Inflammatory macrophage treated with lipopolysaccharide for 4 hours (primary cell): ENCODE measurements at places on chromosomes 1 and 21.

DNA sequence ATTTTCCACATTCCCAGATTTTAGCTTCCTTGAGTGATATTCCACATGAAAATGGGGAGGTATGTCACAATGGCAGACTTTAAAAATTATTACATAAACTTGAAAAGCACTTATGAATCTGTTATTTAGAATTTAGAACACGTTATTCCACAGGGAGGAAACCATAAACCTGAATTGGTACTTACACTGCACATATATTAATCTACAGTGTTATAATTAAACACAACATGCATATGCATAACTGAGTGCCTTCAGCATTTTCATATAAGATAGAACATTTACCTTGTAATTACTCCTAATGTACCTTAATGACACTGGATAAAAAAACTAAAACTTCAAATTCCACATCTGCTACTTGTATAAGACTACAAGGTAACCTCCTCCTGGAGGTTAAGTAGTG is 9.8 kb downstream of the ARHGAP29 start:
- DNase-seq = no peak

DNA sequence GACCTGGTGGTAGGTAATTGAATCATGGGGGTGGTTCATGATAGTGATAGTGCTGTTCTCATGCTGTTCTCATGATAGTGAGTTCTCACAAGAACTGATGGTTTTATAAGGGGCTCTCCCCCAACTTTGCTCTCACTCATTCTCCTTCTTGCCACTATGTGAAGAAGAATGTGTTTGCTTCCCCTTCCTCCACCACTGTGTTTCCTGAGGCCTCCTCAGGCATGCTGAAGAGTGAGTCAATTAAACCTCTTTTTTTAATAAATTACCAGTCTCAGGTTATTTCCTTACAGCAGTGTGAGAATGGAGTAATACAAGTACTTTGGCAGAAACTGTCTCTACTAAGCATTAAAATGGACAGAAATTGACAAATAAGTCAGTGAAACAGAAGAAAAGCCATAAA is 21.6 kb downstream of the RAB3GAP2 start:
- no peak for DNase-seq

DNA sequence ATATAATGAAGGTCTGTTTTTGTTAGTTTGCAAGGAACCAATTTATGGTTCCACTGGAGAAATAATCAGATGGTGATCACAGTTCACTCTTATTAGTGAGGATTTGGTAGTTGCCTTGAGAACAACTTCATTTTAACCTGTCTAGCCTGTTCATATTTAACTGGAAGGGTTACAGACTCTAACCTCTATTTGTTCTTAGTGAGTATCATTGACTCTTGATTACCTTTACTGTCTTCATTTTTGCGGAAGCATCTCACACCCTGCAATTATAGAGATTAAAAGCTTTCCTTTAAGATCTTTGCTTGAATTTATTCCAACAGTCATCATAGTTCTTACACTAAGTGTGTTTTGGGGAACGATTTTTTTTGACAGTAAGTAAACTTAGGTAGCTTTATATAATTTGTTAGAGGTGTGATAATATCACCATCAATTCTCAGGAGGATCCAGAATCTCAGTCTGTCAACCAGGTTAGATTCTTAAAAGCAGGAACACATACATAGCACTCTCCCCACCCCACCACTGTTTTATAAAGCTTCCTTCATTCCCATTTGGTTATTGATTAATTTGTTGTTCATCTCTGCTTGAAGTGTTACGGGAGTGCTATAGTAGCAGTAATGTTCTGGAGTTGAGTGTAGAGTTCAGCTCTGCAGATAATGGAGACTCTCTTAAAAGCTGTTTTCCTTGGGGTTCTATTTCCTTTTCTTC is 30.1 kb downstream of the B3GALT2 start:
- DNase-seq = no peak

DNA sequence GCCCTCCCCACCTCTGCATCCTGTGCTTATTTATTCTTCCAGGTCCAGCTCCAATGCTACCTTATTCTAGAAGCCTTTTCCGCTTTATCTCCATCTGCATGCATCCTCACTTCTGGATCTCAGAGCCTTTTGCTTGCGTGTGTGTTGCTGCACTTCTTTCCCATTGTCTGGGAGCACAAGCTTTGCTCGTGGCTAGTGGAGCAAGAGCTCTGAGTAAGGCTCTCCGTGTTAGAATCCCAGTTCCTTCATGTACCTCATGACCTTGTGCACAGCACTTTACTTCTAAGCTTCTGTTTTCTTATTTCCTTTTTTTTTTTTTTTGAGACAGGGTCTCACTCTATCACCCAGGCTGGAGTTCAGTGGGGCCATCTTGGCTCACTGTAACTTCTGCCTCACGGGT is 140.0 kb upstream of the POU3F1 start:
- peak; percentile 35 for DNase-seq

DNA sequence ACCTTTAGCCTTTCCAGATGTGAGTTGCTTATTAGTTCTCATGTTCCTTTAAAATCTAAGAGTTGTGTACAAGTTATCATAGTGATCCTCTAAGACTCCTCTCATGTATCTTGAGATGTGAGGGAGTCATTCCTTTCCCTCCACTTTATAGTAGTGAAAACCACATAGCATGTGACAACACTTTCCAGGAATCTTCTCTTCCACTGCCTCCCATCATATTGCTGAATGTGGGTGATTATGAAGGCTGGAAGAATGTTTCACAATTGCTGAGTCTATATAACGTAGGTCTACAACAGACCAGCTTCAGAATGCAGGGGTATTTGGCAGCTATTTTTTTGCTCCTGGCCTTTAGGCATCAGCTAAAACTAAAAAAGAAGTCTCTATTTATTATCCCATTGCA is 44.7 kb upstream of the LRRC7 start:
- no peak for DNase-seq

GRCh38 chr1:161121834-161122233 is 3.9 kb downstream of the NIT1 start:
- peak; percentile 76 for DNase-seq

- peak; percentile 8 for DNase-seq
These were observed 214.1 kb downstream of the NUF2 start for GRCh38 chr1:163535807-163536206.

DNA sequence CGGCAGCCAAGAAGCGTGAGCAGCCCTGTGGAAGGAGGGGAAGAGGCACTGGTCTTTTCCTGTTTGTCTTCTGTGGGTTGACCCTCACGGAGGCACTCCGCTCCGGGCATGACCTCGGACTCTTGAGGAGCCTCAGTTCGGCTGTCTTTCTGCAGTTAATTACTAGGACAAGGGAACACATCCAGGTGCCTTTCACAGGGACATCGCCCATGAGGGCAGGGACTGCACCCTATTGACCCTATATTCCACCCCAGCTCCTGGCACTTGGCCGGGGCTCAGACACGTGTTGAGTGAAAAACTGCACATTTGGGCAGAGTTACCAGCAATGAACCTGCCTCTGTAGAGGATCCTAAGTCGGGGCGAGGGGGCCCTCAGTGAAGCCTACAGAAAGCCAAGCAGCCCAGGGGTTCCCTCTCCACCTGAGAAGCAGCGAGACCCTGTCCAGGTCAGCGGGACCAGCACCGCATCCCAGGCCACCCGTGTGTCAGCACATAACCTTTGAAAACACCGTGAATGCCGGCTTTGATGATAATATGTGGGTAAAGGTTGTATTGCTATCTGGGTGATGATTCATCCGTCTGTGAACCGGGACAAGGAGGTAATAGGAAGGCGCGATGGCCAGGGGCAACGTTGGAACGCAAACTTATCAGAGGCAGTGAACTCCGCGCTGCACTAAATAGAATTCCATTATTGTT is 161.4 kb upstream of the ARHGEF16 start:
- DNase-seq = no peak

DNA sequence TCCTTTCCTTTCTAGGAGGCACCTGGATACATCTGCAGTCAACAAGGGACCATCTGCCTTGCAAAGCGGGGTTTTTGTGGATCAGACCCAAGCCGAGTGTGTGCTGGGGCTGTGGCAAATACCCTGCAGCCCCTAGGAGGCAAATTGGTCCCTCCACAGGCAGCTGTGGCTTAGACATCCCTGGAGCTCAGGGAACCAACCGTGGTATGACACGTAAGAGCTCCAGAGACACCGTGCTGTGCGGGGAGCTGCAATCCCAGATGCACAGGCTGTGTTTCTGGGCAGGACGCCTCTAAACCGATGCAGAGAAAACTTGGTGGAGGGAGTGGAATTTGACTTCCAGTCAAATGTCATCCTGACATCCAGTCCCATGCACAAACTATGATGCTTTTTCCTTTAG is 141.5 kb downstream of the KAZN start:
- no peak for DNase-seq

DNA sequence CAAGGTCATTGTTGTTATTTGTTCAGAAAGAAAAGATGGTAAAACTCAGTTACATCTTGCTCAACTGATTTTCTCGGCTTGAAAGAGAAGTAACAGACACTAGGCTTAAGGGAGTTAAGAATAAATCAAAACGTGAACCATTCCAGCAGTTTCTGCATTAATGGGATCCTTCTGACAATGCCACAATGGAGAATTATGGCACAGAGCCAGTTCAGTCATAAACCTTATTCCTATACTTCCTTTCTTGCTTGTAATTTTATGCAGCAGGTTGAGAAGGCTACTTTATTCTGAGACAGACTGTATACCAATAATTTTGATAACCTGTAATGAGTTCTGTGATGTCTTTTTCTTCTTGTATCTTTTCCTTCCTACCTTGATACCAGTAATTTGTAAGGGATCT is 167.0 kb downstream of the C1orf21 start:
- DNase-seq = no peak

GRCh38 chr21:18655931-18656330 is 252.3 kb upstream of the TMPRSS15 start:
- DNase-seq = no peak

DNA sequence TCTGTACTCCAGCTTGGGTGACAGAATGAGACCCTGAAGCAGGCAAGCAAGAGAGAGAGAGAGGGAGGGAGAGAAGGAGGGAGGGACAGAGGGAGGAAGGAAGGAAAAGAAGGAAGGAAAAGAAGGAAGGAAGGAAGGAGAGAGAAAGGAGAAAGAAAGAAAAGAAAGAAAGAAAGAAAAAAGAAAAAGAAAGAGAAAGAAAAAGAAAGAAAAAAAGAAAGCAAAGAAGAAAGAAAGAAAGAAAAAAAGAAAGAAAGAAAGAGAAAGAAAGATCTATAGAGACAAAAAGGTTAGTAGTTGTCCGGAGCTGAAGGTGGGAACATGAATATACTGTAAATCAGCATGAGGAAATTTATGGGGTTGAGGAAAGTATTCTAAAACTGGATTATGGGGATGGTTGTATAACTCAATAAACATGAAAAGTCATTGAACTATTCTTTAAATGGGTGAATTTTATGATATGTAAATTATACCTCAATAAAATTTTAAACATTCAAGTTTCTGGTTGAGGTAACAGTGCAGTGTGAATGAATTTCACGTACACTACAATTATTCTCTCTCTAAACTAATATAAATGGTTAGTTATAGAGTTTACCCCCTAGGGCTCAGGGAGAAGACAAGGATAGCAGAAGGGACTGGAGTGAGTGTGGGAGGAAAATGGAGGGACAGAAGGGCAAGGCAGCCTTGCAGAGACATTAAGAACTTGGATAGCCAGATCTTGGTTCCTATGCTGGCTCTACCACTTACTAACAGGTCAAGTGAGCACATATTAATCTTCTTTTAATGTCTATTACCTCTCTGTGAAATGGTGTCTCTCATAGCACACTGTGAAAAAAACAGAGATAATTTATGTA is 24.8 kb upstream of the SERTAD4 start:
- DNase-seq = no peak

- no peak for DNase-seq
These were observed 131.6 kb downstream of the RRAGC start for GRCh38 chr1:38727684-38728584.

DNA sequence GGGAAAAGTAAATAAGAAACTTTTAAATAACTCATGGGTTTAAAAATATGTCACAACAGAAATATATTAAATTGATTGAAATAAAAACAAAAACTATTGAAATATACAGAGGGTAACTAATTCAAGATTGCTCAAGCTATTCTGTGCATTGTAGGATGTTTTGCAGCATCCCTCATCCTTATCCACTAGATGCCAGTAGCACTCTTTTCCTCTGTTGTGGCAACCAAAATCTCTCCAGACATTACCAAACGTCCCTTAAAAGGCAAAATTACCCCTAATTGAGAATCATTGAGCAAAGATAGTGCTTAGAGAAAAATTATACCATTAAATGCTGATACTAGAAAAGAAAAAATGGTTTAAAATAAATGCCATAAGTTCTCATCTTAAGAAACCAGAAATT is 682.6 kb downstream of the RWDD3 start:
- no peak for DNase-seq

DNA sequence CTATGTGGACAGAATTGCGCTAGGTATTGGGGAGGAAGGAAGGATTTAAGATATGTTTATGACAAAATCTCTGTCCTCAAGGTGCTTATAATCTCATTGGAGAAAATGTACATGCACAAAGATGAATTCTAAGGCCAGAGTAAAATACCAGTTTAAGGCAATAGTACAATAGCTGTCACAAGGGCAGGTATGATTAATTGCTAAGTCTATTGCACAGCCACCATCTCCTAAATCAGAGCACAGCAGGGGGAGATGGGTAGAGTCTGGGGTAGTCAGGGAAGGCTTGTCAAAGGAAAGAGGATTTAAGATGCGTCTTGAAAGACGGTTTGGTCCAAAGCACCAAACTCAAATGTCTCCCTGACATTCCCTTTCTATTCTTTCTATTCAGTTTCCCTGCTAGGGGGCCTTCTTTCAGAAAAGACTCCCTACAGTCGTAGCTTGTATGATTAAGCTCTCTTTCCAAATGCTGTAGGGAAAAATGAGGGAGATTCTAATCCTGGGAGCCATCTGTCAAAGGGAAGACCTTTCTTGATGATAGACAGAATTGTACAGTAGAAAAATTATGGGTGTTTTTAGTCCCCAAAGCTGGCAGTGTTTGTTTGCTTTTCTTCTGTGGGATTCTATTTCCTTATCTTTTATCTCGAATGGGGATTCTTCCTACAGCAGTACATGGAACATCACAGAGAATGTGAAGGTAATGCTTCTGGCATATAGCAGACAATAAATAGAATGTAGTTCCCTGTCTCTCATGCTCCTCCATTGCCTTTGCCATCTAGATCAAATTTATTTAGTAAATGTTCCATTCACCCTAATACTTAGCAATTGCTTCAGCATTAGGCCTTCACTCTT is 107.6 kb upstream of the NFIA start:
- DNase-seq = no peak

DNA sequence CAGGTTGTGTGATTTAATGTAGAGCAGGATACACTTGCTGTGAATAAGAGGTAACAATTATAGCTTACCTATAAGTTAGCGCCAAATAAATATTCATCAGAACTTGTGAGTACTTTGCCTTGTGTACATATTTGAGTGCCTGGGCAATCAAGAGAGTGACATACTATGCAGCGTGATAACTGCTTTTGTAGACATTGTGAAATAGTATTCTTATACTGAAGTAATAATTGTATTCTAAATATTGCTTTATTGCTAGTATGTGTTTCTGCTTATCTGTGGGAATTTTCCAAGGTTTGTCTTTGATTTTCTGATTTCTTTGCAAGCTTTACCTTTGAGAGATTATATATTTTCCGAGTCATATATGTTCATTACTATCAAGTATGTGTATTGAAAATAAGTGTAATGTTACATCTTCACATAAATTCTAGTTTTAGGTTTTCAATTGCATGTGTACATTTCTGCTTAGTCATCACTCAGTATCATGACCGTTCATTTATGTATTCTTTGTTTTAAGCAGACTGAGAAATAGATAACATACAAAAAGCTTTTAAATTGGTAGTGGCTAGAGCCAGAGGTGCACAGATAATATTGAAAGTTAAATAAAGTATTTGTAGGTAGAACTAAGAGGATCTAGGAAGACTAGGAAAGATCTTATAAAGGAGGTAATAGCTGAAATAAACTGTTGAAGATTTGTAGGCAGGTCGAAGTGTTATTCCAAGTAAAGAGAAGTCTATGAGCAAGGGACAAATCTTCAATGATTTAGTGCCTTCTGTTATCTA is 19.5 kb downstream of the USP25 start:
- DNase-seq = peak; percentile 22
